NCI-H2029 (cell line): ENCODE measurements at places on chromosomes 16 and 17.

- DNase-seq, result peak; percentile 75
Observed at GRCh38 chr17:79991140-79991923, 44.3 kb downstream of the TBC1D16 start.

DNA sequence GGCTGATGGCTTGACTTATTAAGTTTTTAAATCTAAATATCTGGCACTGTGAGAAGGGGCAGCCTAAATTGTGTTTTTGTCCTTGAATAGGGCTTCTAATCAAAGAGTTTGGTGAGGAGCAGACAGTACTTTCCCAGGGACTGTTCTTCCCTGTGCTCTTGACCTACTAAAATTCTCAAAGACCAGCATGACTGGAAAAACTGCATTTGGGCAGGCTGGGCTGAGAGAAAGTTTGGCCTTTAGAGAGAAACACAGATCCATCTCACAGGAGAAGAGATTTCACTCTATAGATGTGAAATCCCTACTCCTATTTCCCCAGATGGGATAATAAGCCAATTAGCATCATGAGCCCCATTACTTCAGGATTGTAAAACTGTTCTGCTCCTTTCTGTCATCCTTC is 7.3 kb downstream of the PCTP start:
- no peak for DNase-seq

DNA sequence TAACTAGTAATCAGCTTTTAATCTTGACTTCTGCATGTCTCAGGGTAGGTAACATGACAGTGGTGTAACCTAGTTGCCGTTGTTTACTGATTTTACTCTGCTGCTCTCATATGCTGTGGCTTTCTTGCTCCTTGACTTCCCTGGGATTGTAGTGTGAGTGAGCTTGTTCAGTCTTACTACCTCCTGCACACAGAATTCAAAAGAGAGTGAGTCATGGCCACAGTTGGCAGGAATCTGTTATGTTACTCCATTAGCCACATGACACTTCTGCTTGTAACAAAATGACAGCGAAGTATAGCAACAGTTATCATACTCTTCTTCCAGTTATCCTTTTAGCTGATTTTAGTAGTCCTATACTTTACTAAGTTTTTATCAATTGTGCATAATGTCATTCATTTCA is 18.8 kb downstream of the TNRC6A start:
- peak; percentile 14 for DNase-seq

DNA sequence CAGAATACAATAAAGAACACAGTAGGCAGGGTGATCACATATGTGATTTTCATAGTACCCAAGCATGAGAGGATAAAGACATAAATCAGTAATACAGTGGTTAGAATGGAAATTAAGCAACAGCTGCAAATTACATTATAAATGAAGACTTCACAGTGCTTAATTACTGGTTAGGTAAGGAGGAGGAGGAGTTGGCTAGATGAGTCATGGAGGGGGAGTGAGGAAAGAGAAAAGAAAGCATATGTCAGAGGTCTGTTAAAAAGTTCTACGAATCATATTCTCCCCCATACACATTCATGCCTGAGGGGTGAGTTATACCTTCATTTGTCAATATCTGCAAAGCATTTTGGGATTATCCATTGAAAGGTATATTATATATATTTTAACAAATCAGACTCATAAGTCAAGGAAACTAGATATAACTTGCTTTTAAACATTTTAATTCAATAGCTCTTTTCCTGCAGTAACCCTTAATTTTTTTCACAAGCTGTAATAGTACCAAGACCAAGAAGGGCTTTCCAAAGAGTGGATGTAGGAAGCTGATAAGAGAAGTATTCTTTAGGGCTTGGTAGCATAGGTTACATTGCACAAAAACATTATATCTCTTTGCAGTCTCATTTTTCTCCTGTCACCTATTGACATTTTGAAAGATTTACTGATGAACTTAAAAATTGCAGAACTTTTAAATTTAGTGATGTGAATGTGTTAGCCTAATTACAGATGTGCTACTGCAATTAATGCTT is 99.3 kb downstream of the STXBP4 start:
- no peak for DNase-seq

DNA sequence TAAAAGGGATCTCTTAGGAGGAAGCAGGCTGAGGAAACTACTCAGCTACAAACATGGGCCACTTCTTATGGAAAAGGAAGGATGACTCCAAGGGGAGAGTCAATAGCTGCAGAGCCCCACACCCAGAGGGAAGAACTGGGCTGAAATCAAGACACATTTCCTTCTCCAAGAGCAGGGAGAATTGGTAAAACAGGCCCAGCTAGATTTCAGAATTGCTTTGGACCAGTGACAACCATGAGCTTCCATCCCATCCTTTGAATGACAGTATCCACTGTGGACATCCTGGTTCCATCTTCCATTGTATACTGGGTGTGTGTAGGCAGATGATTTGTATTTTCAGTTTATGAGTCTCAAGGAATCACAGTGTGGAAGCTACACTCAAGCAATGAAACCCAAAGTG is 267.5 kb downstream of the IRF8 start:
- DNase-seq, result no peak

GRCh38 chr17:78154903-78155811 is 9.0 kb downstream of the C17orf99 start:
- DNase-seq, result no peak

GRCh38 chr17:30318155-30318554 is 15.7 kb downstream of the TMIGD1 start:
- DNase-seq, result peak; percentile 74

- DNase-seq, result no peak
Observed at GRCh38 chr17:67666710-67667109, 51.0 kb upstream of the NOL11 start.

GRCh38 chr17:44556166-44556831 is 985 bp upstream of the FZD2 start:
- peak; percentile 30 for DNase-seq
